ENCODE measurements at places on chromosomes 4 and X. TPM values are rescaled to one million over a fixed set of nuclear protein-coding genes. Genes with fewer than 3 reads are reported as not detected.

SPANXB1 gene
- total RNA-seq: not detected

- no peak for DNase-seq
- H3K27ac ChIP-seq: no peak overlapping the region
- H3K4me1 ChIP-seq: no peaks in the 10 kb centered on the region
- no peak overlapping the region for H3K4me3 ChIP-seq
- no peaks in the 10 kb centered on the region for H3K27me3 ChIP-seq
- no peaks in the 10 kb centered on the region for H3K36me3 ChIP-seq
Observed at GRCh38 chr4:178148106-178148505, 705.9 kb upstream of the AGA start.

DNA sequence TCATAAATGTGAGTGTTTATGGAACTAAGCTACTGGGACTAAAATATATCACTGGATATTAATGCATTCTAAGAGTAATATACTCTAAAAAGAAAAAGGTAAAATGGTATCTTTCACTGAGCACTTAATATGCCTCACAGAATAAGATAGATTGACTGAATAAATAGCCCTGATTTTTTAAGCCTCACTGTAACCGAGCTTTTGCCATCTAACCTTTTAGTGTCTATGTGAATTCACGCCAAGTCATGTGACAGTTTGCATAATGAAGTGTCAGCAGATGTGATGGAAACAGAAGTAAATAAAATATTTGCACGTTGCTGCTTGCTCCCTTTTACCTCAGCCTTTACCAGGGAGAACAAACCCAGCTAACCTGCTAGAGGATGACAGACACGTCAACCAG is 119.7 kb upstream of the NWD2 start:
- DNase-seq: no peak
- no peaks in the 10 kb centered on the region for H3K36me3 ChIP-seq
- H3K4me3 ChIP-seq: no peak overlapping the region
- no peak overlapping the region for H3K27ac ChIP-seq

TMPRSS11F gene
- not detected for total RNA-seq

- no peak for DNase-seq
- no peak overlapping the region for H3K4me3 ChIP-seq
- no peaks in the 10 kb centered on the region for H3K27me3 ChIP-seq
- no peaks in the 10 kb centered on the region for H3K4me1 ChIP-seq
- H3K27ac ChIP-seq: no peak overlapping the region
Observed at GRCh38 chrX:11724122-11725017, 33.7 kb upstream of the MSL3 start.

- no peak overlapping the region for H3K27ac ChIP-seq
- DNase-seq: no peak
- H3K27me3 ChIP-seq: no peaks in the 10 kb centered on the region
- no peaks in the 10 kb centered on the region for H3K36me3 ChIP-seq
- H3K4me1 ChIP-seq: no peaks in the 10 kb centered on the region
- no peak overlapping the region for H3K4me3 ChIP-seq
Observed at GRCh38 chrX:31593353-31593752, 521.5 kb upstream of the FTHL17 start.

- H3K27me3 ChIP-seq: no peaks in the 10 kb centered on the region
- no peaks in the 10 kb centered on the region for H3K36me3 ChIP-seq
- no peak overlapping the region for H3K27ac ChIP-seq
- H3K4me1 ChIP-seq: no peaks in the 10 kb centered on the region
- no peak for DNase-seq
Observed at GRCh38 chrX:105533951-105534350, 288.4 kb upstream of the NRK start.

DNA sequence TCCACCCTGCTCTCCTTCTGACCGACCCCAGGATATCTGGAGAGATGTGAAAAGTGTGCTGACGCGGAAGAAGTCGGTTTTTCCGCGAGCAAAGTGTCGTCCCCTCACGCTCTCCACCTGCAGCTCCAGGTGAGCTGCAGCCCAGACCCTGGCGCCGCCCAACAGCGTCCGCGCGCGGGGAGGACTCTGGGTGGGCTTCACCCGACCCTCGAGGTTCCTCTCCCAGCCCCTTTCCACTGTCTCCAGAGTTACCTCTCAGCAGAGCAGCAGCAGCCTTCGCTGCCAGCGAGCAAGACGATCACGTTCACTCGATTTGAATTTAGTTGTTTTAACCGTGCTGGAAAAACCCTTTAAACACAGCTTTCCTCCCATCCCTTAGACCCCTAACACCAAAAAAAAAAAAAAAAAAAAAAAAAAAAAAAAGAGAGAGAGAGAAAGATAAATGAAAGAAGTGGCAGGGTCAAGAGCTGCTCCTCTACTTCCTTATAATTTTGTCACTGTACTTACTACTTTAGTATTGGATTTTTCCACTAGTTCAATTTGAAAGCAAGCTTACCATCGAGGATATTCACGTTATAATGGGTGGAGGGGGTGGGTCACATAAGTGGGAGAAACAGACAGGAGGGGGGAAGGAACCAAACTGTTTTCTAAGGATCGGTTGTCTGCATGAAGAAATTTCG is 758 bp upstream of the NR3C2 start:
- no peaks in the 10 kb centered on the region for H3K36me3 ChIP-seq
- DNase-seq: peak; percentile 42
- H3K27ac ChIP-seq: peak overlapping the region; percentile 93

PABPC4L gene
- total RNA-seq: not detected

- DNase-seq: no peak
- H3K4me3 ChIP-seq: no peak overlapping the region
- H3K27ac ChIP-seq: no peak overlapping the region
- H3K36me3 ChIP-seq: no peaks in the 10 kb centered on the region
- no peaks in the 10 kb centered on the region for H3K27me3 ChIP-seq
- no peaks in the 10 kb centered on the region for H3K4me1 ChIP-seq
Observed at GRCh38 chr4:71148545-71148944, 155.1 kb downstream of the DCK start.

- no peaks in the 10 kb centered on the region for H3K36me3 ChIP-seq
- no peaks in the 10 kb centered on the region for H3K27me3 ChIP-seq
- no peak overlapping the region for H3K27ac ChIP-seq
- H3K4me1 ChIP-seq: no peaks in the 10 kb centered on the region
Observed at GRCh38 chrX:35357656-35358055, 415.1 kb downstream of the FAM47B start.

VCX gene
- not detected for total RNA-seq

DNA sequence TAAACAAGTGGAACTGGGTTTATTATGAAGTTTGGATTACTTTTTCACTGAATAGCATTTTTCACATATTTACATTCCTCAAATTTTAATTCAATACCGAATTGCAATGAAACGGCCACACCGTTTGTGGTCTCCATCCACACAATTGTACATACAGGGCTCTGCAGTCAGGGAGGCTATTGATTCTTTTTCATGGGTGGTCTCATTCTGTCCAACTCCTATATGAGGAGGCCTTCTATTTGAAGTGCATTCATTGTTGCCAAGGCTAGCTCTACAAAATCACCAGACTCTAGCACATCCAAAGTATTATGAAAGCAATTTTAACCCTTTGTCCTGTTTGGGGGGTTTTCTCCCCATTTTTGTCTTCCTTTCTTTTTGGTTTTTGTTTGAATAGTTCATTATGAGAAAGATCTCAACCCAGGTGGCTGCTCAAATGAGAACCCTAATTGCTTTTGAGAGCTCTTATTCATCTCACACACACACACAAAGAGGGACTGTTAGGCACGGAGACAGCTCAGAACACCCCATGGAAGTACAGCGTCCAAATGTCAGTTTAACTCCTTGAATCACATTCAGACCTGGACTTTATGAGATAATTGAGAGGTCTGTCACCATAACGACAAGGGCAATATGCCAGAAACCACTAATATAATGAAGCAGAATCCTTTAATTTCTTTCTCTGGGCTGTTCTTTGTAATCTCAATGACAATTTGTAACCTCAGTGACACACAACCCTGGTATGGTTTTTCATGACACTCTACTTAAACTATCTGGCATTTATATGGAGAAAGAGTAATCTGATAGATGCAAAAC is 79.4 kb downstream of the NLGN4X start:
- H3K27me3 ChIP-seq: no peaks in the 10 kb centered on the region
- no peak overlapping the region for H3K4me3 ChIP-seq
- no peaks in the 10 kb centered on the region for H3K36me3 ChIP-seq
- H3K27ac ChIP-seq: no peak overlapping the region
- DNase-seq: no peak
- H3K4me1 ChIP-seq: no peaks in the 10 kb centered on the region

OPN1MW gene
- not detected for total RNA-seq

DSPP gene
- total RNA-seq: not detected

- no peaks in the 10 kb centered on the region for H3K36me3 ChIP-seq
- no peak overlapping the region for H3K27ac ChIP-seq
- H3K27me3 ChIP-seq: no peaks in the 10 kb centered on the region
Observed at GRCh38 chrX:141439651-141440050, 144.9 kb downstream of the SPANXA1 start.

GAGE2A gene
- not detected for total RNA-seq

DNA sequence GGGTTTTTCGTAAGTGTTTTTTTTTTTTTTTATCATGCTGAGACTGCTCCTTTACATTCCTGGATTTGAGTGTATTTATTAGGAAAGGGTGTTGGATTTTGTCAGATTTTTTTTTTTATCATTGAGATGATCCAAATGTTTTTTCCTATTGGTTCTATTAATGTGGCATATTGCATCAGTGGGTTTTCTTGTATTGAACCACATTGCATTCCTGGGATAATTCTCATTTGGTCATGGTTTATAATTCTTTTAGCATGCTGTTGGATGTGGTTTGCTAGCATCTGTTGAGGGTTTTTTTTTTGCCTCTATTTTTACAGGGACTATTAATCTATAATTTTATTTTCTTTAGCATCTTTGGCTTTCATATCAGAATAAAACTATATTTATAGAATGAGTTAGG is 28.8 kb downstream of the COL4A5 start:
- no peak overlapping the region for H3K27ac ChIP-seq
- H3K4me3 ChIP-seq: no peak overlapping the region
- no peaks in the 10 kb centered on the region for H3K36me3 ChIP-seq
- H3K4me1 ChIP-seq: no peaks in the 10 kb centered on the region
- no peaks in the 10 kb centered on the region for H3K27me3 ChIP-seq

SHROOM4 gene
- total RNA-seq: 7.1 TPM

DNA sequence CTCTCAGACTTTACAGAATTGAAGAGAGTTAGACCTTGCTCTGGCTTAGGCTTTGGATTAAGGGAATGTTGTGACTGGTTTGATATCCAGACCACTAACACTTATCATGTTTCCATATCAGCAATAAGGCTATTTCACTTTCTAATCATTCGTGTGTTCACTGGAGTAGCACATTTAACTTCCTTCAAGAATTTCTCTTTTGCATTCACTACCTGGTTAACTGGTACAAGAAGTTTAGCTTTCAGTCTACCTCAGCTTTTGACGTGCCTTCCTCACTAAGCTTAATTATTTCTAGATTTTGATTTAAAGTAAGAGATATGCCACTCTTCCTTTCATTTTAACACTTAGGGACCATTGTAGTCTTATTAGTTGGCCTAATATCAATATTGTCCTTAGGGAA is 62.6 kb downstream of the CASP6 start:
- no peak for DNase-seq
- no peak overlapping the region for H3K4me3 ChIP-seq
- H3K4me1 ChIP-seq: no peaks in the 10 kb centered on the region
- H3K36me3 ChIP-seq: no peaks in the 10 kb centered on the region
- H3K27ac ChIP-seq: no peak overlapping the region
- no peaks in the 10 kb centered on the region for H3K27me3 ChIP-seq

DNA sequence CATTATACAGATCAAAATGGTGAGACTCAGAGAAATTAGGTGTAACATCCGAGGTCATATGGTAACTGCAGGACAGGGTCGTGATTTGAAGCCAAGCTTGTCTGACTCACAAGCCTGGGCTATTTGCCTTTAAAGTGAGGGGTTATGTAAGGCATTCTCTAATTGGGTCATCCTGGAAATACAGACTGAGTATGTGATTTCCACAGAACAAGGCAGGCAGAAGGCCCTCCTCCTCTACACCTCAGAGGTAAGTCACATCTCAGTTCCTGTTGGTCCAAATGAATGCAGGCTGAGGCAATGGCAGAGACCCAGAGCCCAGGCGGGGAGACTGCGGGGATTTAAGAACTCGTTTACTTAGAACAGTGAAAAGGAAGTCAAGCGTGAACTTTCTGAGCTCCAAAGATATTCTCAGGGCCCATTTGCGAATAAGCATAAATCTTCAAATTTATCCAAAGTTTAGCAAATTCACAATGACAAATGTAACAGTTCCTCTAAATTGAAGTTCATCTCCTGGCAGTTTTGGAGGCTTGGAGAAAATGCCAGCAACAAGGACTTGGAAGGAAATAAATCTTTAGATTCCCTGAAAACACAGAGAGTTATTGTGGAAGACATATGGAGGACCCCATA is 153.3 kb downstream of the LDB2 start:
- H3K4me3 ChIP-seq: no peak overlapping the region
- H3K27ac ChIP-seq: no peak overlapping the region
- no peaks in the 10 kb centered on the region for H3K4me1 ChIP-seq
- H3K27me3 ChIP-seq: no peaks in the 10 kb centered on the region

- H3K27me3 ChIP-seq: no peaks in the 10 kb centered on the region
- no peaks in the 10 kb centered on the region for H3K36me3 ChIP-seq
- DNase-seq: no peak
- no peak overlapping the region for H3K4me3 ChIP-seq
- H3K4me1 ChIP-seq: no peaks in the 10 kb centered on the region
Observed at GRCh38 chr4:41456559-41457101, 81.3 kb upstream of the LIMCH1 start.

GRCh38 chrX:74613370-74614092 is 893 bp downstream of the RLIM start:
- peak overlapping the region; percentile 86 for H3K4me3 ChIP-seq
- H3K4me1 ChIP-seq: no peaks in the 10 kb centered on the region
- no peaks in the 10 kb centered on the region for H3K36me3 ChIP-seq
- H3K27ac ChIP-seq: peak overlapping the region; percentile 92
- DNase-seq: peak; percentile 7
- H3K27me3 ChIP-seq: no peaks in the 10 kb centered on the region

DTHD1 gene
- not detected for total RNA-seq

DNA sequence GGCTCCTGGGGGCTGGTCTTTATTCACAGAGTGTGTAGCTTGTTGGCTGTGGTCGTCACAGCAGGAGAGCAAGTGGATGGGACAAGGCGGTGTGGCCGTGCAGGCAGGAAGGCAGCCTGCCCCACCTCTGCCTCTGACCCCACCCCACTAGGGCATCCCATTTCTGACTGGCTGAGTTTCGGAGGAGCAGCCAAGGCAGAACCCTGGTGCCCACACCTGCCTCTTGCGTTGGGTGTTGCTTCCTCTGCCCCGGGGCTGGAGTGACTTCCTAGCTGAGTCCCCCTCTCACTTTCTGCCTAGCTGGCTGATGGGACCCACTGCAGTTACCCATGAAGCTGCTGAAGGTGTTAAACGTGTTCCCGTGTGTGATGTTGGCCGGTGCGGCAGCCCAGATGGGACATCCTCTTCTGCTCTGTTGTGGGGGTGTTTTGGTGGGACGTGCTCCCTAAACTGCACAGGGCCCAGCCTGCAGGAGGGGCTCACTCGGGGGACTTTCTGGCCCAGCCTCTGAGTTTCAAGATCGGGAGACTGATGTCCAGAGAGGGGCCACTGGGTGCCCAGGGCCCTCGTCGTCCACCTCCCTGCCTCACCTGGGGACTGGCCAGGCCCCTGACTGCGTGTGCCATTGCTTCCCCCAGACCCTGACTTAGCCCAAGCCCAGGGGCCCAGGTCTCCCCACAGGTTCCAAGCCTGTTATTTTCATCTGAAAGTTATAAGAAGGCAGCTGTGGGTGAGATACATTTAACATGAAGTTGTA is 101.5 kb downstream of the PSAPL1 start:
- H3K27ac ChIP-seq: no peak overlapping the region
- no peaks in the 10 kb centered on the region for H3K36me3 ChIP-seq
- H3K4me3 ChIP-seq: no peak overlapping the region
- H3K27me3 ChIP-seq: no peaks in the 10 kb centered on the region
- H3K4me1 ChIP-seq: no peaks in the 10 kb centered on the region
- DNase-seq: no peak

GRCh38 chrX:130097507-130098209 is 12.6 kb downstream of the ELF4 start:
- H3K36me3 ChIP-seq: no peaks in the 10 kb centered on the region
- H3K27me3 ChIP-seq: no peaks in the 10 kb centered on the region
- peak; percentile 74 for DNase-seq
